ENCODE measurements at places on chromosomes 4 and X.
A peak's percentile ranks its signal among the peaks of the same experiment; 100 is the strongest.

- DNase-seq, result no peak
Measured at GRCh38 chrX:144265641-144266040, 381.8 kb downstream of the UBE2NL start.

- peak; percentile 57 for DNase-seq
Measured at GRCh38 chr4:3047464-3048286, 26.7 kb downstream of the HTT-AS start.

DNA sequence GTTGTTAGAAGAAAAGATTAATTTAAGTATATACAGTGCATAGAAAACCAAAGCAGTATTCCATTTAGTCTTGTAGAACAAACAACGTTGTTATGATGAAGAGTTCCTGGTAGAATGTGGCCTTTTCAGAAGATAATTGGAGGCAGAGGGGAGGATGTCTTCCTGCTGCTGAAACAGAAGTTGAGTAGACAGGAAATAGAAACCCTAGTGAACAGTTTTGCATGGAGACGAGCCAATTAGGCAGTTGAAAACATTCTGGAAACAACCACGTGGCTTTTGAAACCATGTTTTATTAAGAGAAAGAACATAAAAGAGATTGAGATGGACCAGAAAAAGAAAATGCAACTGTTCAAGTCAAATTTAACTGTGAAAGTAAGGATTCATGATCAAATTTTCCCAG is 325.2 kb downstream of the CAMK2D start:
- peak; percentile 92 for DNase-seq

- DNase-seq, result no peak
Measured at GRCh38 chr4:48333587-48333986, 7.7 kb upstream of the SLAIN2 start.

DNA sequence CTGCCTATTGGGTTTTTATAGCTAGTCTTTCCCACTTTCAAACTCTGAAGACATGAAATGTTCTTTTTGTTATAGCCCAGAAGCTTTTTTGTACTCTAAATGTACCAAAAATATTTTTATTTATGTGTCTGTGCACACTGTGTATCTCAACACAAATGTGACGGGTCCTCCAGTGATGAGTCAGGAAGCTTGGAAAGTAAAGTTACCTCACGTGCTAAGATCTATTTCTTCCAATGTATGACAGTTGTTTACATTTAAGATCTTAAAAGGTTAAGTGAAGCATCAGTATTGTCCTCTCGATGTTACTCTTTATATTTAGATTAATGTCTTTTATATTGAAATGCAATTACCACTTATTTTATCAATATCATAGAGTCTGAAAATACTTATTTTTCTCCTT is 29.1 kb upstream of the PRSS12 start:
- DNase-seq, result no peak

- peak; percentile 33 for DNase-seq
Measured at GRCh38 chr4:17336524-17336961, 175.3 kb downstream of the QDPR start.

DNA sequence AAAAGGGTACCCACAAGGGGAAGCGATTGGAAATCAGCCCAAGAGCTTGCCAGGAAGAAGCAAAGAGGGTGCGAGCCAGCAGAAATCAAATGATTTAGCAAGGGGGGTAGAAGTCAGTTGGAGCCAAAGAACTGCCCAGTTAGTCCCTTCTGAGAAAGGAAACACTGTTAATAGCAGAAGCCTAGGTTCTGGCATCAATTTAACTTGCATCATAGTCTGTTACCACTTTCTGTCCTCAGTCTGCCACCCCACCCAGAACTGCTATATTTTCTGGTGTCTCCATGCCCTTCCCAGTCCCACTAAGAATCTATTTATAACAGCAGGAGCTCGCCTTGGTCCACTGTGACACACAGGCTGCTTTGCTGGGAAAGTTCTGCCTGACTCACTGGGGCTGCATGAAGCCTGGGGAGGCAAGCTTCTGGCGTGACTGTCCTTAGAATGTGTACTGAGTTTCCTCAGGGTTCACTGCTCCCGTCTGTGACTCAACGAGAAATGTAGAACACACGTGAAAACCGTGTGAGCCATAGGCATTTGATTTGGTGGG is 157.8 kb upstream of the TTC29 start:
- DNase-seq, result peak; percentile 96

GRCh38 chr4:187770345-187770744 is 225.2 kb upstream of the ZFP42 start:
- DNase-seq, result no peak

DNA sequence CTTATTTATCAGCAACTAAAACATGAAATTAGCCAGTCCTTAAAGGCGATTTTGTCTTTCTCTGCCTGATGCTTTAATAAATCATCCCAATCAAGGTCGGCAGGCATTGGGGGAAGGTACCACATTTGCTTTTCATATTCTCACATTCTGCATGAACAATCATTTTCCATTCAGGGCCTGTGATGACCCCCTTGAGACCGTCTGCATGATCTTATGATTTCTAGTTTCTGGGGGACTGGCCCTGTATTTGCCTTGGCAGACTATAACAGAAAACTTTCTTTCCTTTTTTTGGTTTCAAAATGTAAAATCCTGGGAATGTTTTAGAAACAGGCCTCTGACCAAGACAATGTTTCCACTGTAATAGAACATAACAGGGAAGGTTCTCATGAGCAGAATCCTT is 296.8 kb downstream of the IDS start:
- no peak for DNase-seq

DNA sequence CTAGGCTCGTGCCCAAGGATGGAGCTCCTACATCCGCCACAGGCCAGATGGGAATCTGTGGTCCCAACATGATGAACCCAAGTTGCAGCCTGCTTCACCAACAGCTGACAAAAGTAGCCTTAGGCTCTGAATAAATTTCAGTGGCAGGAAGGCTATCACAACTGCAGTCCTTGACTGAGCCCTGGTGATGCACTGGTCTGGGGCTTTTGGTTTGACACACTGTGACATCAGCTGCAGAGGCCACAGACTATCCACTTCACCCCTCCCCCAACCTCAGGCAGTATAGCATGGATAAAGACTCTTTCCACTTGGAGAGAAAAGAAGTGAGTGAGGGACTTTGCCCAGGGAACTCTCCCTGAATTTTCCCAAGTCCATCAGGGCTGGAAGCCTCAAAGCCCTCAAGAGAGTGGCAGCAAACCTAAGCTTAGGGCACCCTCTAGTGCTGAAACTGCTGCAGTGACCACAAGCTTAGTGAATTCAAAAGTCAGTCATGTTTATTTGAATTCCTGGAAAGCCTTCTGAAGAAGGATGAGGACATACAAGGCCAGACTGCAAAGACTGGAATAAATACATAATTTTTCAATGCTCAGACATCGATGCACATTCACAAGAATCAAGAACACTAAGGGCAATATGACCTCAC is 135.0 kb upstream of the TENT5D start:
- peak; percentile 29 for DNase-seq

GRCh38 chr4:169159624-169160171 is 111.1 kb downstream of the SH3RF1 start:
- peak; percentile 91 for DNase-seq

DNA sequence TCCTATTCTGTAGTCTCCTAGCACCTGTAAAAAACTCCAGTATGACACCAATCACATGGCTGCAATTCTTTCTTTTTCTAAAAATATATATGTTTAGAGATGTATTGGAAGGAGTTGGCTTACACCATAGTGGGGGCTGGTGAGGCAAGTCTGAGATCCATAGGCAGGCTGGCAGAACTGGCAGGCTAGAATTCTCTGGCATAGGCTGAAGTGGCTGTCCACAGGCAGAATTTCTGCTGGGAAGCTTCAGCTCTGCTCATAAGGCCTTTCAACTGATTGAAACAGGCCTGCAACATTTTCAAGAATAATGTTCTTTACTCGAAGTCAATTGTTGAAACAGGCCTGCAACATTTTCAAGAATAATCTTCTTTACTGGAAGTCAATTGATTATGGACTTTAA is 37.0 kb downstream of the FGF2 start:
- peak; percentile 13 for DNase-seq

DNA sequence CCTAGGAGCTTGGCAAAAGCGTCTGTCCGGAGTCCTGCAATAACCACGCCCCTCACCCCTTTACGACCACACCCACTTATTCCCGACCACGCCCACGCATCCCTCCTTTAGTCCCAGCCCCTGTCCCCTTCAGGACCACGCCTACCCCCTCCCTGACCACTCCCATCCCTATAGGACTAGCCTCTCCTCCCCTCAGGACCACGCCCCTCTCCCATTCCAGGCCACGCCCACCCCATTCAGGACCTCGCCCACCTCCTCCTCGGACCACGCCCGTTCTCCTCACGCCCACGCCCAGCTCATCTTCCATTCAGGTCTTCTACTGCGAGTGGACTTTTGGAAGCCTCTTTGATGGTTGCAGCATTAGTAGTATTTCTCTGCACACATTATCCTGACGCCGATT is 131.2 kb upstream of the STX18 start:
- DNase-seq, result peak; percentile 50

DNA sequence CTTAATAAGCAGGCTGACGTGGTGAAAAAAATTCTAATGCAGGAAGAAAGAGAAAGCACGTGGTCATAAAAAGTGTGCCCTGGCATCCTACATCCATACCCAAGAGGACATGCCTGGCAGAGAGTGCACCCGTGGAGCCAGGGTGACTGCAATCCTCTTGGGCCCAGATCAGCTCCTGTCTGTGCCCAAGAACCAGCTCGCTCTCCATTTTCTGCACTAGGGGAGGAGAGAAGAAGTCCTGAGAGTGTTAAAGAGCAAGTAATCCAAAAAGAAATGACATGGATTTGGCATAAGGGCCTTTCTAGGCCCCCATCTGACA is 483.1 kb downstream of the BCOR start:
- no peak for DNase-seq

GRCh38 chr4:90227177-90227576 is 100.0 kb downstream of the CCSER1 start:
- DNase-seq, result no peak

GRCh38 chr4:12446256-12446655 is 1017.6 kb upstream of the HS3ST1 start:
- DNase-seq, result no peak

GRCh38 chrX:130885996-130886395 is 17.0 kb downstream of the ENOX2 start:
- no peak for DNase-seq

- DNase-seq, result no peak
Measured at GRCh38 chr4:116413222-116413621, 672.2 kb downstream of the TRAM1L1 start.

DNA sequence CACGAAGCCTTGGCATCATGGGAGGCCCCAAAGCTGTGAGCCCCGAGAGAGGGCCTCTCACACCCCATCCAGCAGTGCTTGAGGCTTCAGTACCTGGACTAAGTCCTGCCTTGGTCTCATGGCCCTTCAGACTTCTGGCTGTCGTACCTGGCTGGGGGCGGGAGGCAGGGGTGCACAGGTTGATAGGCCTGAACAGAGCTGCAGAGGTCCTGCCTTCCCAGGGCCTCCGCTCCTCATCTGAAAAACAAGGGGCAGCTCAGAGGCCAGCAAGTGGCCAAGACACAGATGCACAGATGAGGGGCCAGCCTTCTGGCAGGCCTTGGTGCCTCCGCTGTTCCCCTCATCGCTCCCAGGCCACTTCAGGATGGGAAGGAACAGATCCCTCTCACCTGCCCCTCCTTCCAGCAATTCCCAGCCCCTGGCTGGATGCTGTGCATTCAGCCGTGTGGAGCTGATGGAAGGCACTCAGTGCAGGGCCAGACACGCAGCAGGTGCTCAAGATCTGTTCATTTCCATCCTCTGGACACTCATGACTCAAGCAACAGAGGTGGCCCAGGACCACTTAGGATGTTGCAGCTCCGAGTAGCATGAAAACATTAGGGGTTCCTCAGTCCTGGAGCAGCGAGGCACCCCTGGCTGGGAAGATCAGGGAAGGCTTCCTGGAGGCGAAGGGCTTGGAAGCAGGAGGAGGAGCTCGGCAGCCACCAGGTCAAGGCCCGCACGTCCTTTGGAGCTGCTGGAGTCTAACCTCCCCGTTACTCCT is 1.4 kb downstream of the ZNF185 start:
- no peak for DNase-seq

DNA sequence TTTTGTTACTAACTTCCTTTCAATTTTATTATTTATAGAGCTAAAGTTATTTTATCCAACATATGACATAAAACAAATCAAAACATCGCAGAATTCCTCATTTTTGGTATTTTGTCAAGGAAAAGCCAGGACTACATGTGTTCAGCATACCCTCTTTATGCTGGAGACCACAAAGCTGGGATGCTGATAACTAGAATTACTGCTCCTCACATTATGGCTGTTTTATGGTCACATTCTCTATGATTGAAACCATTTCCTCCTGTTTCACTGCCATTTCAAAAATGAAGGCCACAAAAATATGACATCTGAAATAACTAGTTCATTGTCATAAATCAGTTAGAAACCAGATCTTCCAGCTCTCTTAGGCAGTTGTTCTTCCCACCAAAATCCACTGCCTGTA is 41.7 kb downstream of the KLHL34 start:
- no peak for DNase-seq

DNA sequence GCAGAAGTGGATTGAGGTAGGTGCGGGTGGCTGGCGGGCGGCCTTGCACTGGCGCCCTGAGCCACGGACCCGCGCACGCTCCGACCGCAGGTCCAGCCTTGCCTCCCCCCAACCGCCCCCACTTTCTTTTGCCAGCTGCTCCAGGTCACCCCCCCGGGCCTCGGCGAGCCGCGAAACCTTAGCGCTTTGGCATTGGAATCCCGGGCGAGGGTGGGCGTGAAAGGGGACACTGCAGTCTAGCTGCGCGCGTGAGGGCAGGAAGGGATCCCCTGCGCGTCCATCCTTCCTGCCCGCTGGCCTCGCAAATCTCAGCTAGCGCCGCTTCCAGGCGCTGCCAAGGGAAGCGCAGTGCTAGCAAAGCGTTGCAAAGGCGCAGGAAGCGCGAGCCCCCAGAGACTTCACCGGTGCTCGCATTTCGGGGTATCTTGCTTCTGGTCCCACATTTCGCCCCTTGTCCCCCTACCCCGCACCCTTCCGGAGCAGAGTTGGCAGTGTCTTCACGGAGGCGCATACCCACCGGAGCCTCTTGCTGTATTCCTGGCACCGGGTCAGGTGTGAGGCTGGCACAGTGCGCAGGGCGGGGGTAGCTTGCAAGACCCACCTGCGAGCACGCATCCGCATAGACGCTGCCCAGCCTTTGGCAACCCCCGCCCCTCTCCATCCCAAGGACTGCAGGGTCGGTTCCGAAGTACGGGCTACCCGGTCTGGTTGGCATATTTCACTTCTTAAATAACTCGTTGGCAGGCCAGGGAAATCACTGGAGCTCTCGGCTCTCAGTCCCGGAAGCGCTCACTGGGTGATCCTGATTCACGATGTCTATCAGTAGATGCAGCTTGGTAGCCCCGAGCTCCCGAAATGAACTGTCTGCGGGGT is 104.4 kb downstream of the UCHL1 start:
- DNase-seq, result peak; percentile 21

- no peak for DNase-seq
Measured at GRCh38 chrX:53654376-53654775, 32.1 kb downstream of the HUWE1 start.

GRCh38 chrX:46620505-46620904 is 46.9 kb downstream of the CHST7 start:
- DNase-seq, result peak; percentile 49

- no peak for DNase-seq
Measured at GRCh38 chr4:38166768-38167167, 206.6 kb downstream of the PTTG2 start.

- peak; percentile 54 for DNase-seq
Measured at GRCh38 chrX:4547213-4547836, 833.9 kb upstream of the PRKX start.

GRCh38 chrX:72276478-72276953 is 532 bp downstream of the RPS4X start:
- DNase-seq, result peak; percentile 13

- peak; percentile 59 for DNase-seq
Measured at GRCh38 chrX:132271311-132271778, 52.1 kb upstream of the RAP2C start.

Measured in cardiac fibroblast (primary cell).